Right lobe of liver (tissue), 6 donors: ENCODE measurements at places on chromosomes 7 and 10.

DNA sequence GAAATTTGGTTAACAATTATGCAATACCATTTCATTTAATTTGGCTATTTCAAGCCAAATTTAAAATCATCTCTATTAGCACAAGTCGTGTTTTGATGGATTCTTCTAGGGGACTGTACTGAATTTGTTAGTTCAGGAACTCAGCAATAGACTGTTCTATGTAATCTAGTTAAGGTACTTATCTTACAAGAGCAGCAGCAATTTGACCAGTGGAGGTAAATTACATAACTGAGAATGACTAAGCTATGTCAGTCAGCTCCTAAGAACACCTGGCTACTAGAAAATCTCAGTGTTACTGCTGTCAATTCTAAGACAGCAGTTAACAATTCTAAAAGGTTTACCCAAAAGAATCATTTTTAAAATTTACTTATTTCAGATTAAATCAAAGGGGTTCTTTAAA, 513.9 kb upstream of the ZWINT start:
- no peaks in the 10 kb centered on the region for H3K36me3 ChIP-seq
- DNase-seq, result no peak
- H3K27me3 ChIP-seq, result no peaks in the 10 kb centered on the region
- H3K4me1 ChIP-seq, result no peaks in the 10 kb centered on the region
- H3K4me3 ChIP-seq, result no peak overlapping the region

- no peak overlapping the region for H3K27ac ChIP-seq
- H3K4me3 ChIP-seq, result peak overlapping the region; percentile 82
- H3K27me3 ChIP-seq, result no peaks in the 10 kb centered on the region
- peak; percentile 54 for DNase-seq
- no peaks in the 10 kb centered on the region for H3K36me3 ChIP-seq
Measured at GRCh38 chr7:91266067-91266688, 1.9 kb downstream of the FZD1 start.

DNA sequence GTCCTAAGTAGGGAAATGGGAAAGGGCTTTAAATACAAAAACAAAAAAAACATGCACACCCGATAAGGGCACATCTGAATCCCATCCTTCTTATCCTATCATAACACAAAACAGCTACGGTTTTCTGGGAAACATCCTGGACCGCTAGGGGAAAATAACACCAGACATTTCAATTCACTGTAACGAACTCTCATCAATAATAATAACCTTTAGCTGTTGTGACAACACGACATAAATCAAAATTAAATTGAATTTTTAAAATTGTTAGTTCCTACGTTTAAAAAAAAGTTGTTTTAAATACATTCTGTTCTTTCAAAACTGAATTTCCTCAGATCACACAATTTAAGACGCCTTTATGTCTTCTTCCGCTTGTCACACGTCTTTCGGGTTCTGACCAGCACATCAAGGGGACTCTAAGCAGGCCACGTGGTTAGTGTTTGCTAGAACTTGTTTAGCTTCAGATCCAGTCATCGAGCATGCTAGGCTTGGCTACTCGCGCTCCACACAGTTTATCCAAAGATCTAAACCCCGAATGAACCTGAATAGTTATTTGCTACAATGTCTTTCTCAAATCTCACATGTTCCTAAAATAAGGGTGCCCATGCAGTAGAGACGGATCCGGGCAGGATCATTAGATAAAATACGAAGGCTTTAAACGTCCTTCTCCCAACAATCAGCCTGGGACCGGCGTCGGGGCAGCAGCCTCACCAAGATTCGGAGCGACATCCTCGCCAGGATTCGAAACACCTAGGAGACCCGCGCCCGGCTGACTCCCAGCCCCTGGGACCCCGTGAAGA, 839 bp downstream of the IKZF5 start:
- no peaks in the 10 kb centered on the region for H3K36me3 ChIP-seq
- peaks cover 48% of the 10 kb centered on the region for H3K4me1 ChIP-seq
- H3K27me3 ChIP-seq, result no peaks in the 10 kb centered on the region
- H3K4me3 ChIP-seq, result peak overlapping the region; percentile 91

GRCh38 chr10:78781251-78781913, 287.4 kb upstream of the ZMIZ1 start:
- H3K36me3 ChIP-seq, result no peaks in the 10 kb centered on the region
- no peak overlapping the region for H3K27ac ChIP-seq

DNA sequence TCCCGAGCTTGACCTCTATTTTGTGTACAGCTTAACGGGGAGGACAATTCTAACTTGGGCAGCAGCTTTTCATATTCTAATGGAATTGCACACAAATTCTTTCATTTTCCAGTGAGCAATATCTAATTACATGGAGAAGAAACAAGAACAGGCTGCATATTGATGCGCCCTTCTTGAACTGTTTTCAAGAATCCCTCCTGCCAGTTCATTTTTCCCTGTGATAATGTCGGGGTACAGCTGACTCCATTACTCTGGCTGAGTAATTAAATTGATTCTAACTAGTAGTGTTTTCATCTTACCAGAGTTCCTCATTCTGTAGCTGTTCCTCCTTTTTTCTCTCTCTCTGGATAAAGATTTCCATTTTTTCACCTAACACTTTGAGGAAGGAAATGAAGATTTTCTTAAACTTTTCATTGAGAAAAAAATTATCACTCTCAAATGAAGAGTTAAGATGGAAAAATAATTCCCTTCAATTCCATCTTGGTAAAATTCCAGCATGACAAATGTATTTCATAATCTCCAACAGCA, 190.9 kb downstream of the FANK1 start:
- no peaks in the 10 kb centered on the region for H3K27me3 ChIP-seq
- H3K27ac ChIP-seq, result no peak overlapping the region
- H3K4me1 ChIP-seq, result no peaks in the 10 kb centered on the region
- no peak for DNase-seq
- H3K36me3 ChIP-seq, result no peaks in the 10 kb centered on the region

- H3K4me1 ChIP-seq, result no peaks in the 10 kb centered on the region
- H3K4me3 ChIP-seq, result no peak overlapping the region
- no peak overlapping the region for H3K27ac ChIP-seq
- H3K36me3 ChIP-seq, result peaks cover 63% of the 10 kb centered on the region
- no peak for DNase-seq
Measured at GRCh38 chr10:26502986-26503385, 64.8 kb downstream of the APBB1IP start.

- no peak overlapping the region for H3K27ac ChIP-seq
- no peaks in the 10 kb centered on the region for H3K27me3 ChIP-seq
- DNase-seq, result no peak
- H3K4me3 ChIP-seq, result no peak overlapping the region
- no peaks in the 10 kb centered on the region for H3K4me1 ChIP-seq
Measured at GRCh38 chr10:50552771-50553535, 70.8 kb downstream of the SGMS1 start.

DNA sequence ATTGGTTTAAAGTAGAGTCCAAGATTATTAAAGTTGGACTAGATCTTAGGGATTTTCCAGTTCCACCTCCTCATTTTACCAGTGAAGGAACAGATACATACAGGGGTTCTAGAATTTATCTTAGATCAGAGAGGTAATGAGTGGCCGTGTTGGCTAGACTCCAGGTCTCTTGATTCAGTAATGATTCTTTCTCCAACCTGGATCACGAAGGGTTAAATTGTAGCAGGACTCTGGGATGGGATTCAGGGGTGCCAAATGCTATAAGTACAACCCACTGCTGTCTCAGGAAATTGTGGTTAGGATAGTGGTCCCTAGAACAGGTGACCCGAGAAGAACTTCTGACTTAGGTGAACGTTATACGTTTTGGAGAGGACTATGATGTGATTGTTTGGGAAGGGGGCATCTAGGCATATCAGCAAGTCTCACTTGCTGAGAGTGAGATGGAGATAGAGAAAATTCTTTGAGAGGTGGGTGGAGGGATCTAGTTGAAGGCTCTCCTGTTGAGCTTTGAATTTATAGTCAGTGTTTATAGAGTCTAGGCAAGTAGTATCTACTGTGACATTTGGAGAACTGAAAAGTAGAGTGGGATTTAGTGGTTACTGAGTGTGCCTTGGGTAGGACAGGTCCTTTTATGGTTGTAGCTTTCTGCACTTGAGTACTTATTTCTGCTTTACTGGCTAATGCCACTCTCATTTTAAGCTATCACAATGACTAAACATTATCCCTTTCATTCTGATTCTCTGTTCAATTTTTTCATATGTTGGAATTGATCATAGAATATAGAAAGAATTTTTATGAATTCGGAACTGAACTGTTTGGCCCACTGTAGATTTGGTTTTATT, 58.3 kb downstream of the ST7 start:
- DNase-seq, result no peak
- H3K27me3 ChIP-seq, result no peaks in the 10 kb centered on the region
- H3K27ac ChIP-seq, result no peak overlapping the region
- H3K36me3 ChIP-seq, result no peaks in the 10 kb centered on the region
- H3K4me1 ChIP-seq, result no peaks in the 10 kb centered on the region

DNA sequence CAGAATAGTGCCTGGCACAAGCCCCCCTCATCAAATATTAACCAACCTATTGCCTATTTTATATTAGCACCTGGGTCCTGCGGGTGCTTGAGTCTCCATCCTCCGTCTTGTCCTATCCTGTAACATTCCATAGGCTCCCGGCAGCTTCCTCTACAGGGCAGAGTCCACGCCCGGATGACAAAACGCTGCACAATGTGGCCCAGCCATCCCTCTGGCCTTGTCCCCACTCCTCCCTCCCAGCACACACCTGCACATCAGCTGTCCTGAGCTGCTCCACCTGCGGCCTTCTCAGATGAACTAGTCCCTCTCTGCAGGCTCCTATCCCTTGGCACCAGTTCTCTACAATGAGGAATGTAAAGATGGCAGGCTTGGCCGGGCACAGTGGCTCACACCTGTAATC, 153.5 kb upstream of the PDE1C start:
- no peaks in the 10 kb centered on the region for H3K36me3 ChIP-seq
- no peaks in the 10 kb centered on the region for H3K27me3 ChIP-seq
- DNase-seq, result no peak
- H3K4me1 ChIP-seq, result no peaks in the 10 kb centered on the region
- no peak overlapping the region for H3K27ac ChIP-seq

DNA sequence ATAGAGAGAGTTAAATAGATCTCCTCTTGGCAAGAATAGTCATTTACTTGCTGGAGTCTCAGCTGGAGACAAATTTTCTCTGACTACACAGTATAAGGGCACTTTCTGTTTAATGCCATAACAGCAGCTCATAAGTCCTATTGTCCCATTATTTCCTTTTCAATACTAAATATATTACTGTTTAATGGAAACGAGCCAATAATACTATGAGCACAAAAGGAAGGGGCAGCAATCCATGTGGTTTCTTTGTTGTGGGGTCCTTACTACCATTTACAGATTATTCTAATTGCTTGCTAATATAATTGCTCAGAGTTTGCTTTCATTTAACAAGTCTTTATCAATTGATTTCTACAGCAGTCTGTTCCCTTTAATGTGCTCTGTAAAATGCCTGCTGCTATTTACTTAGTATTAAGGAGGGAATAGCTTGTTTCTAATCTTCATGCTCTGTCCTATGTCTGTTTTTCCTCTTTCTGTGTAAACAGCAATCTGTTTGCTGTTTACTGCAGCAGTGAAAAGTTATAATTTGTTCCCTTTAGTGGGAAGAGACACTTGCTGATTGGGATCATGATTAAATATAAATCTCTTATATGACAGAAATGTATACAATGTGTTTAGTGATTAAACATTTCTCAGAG, 296.2 kb upstream of the SMIM30 start:
- H3K27ac ChIP-seq, result no peak overlapping the region
- no peaks in the 10 kb centered on the region for H3K36me3 ChIP-seq
- no peak overlapping the region for H3K4me3 ChIP-seq
- DNase-seq, result no peak

DNA sequence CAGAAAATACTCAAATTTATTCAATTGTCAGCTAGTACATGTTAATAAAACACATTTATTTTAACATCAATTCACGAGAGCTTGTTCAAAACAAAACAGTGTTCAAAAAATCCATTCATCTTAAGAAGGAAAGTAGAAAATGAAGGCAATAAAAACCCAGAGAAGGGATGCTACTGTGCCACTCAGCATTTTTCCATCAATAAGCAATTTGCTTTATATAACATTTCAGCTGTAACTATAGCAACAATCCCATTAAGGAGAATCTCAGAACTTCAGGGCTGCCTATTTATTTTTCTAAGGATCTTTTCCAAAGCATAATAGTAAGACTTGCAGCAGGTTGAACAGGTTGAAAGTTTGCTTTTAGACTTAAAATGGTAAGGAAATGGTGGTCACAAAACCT, 190.5 kb downstream of the PCLO start:
- no peaks in the 10 kb centered on the region for H3K36me3 ChIP-seq
- H3K27me3 ChIP-seq, result no peaks in the 10 kb centered on the region
- no peak for DNase-seq
- no peaks in the 10 kb centered on the region for H3K4me1 ChIP-seq

DNA sequence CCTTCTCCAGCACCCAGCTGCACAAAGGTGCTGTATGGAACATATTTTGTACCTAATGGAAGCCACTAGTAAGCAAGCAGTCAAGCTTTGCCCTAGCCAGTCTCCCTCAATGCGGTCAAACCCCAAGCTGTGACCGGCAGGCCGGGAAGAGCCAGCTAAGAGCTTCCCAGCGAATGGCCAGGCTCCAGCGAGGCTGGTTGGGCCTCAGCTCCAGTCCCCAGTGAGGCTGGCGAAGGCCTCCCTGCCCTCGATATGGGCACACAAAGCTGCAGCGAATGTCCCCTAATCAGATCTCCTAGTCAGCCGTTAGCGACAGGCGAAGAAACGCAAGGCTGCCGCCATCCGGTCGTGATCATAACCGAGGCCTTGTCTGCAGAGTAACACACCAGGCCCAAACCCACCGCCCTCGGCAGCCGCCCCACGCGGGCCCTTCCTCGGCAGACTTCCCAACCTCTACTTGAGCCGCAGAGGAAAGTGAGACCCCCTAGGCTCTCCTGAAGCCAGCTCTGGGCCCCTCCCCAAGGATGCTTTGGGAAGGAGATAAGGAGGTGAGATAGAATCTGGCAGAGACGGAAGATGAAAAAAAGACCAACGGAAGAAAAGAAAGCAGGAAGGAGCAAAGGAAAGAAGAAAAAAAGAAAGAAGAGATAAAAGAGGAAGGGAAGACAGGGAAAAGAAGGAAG, 3.1 kb upstream of the HOXA9 start:
- peaks cover 97% of the 10 kb centered on the region for H3K27me3 ChIP-seq
- no peaks in the 10 kb centered on the region for H3K36me3 ChIP-seq
- no peak overlapping the region for H3K4me3 ChIP-seq
- H3K4me1 ChIP-seq, result no peaks in the 10 kb centered on the region

DNA sequence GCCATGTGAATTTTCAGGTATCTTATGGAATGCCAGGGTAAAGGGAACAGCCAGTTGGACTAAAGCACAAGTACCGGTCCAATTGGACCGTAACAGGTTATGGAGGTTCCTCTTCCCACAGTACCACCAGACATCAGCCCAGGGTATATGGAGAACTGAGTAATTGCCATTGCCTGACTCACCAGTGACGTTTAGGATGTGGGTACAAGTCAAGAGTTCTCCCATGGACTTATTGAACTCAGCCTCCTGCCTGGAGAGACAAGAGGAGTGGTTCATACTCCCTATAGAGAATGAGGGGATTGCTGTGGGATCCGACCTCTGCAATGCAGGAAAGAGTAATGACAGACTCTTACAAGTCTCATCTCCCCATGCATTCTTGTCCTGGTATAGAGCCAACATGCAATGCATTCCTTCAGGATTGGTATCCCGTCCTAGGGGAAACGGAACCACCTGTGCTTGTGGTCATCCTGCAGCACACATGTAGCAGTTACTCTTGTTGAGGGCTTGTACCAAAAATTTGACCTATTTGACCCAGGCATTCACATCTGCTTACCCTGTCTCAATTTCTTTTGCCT, 30.7 kb upstream of the ELOVL3 start:
- DNase-seq, result no peak
- H3K4me3 ChIP-seq, result no peak overlapping the region
- H3K4me1 ChIP-seq, result no peaks in the 10 kb centered on the region
- no peaks in the 10 kb centered on the region for H3K36me3 ChIP-seq
- no peaks in the 10 kb centered on the region for H3K27me3 ChIP-seq
- no peak overlapping the region for H3K27ac ChIP-seq
